Activated naive CD8-positive, alpha-beta T cell treated with anti-CD3 and anti-CD28 coated beads, Interleukin-2, amount 50 U/mL, for 24 hours (primary cell): ENCODE measurements at places on chromosomes 3 and 15.

- DNase-seq: no peak
Measured at GRCh38 chr3:31197941-31198340, 303.5 kb upstream of the GADL1 start.

GRCh38 chr15:31500766-31501449 is 174.3 kb downstream of the KLF13 start:
- no peak for DNase-seq

GRCh38 chr3:149129326-149130205 is at the start of gene HPS3:
HPS3 (plus strand) TSS chr3:149129638; CDS start chr3:149129724, 86 bp downstream.
- DNase-seq: peak; percentile 87

- DNase-seq: no peak
Measured at GRCh38 chr3:134309987-134310700, 59.5 kb upstream of the RYK start.

- DNase-seq: no peak
Measured at GRCh38 chr3:145118303-145118702, 1042.7 kb downstream of the PLOD2 start.

- DNase-seq: no peak
Measured at GRCh38 chr3:130263708-130264107, 81.8 kb upstream of the COL6A5 start.

DNA sequence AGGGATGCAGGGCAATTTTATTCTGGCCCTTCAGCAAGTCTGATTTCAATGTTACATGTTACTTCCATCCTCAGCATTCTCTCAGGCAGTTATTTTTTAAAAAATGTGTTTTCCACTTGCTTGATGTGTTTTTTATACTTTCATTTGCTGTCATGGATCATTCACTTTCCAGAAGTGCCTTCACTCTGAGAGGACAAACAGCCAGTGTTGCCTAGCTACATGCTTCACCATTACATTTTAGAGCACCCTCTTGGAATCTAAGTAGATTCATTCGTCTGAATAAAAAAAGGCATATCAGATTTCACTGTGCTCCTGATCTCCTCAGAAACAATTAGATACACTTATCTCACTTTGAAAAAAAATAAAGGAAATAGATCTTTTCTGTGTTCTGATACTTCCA is 93.6 kb upstream of the POU1F1 start:
- no peak for DNase-seq

DNA sequence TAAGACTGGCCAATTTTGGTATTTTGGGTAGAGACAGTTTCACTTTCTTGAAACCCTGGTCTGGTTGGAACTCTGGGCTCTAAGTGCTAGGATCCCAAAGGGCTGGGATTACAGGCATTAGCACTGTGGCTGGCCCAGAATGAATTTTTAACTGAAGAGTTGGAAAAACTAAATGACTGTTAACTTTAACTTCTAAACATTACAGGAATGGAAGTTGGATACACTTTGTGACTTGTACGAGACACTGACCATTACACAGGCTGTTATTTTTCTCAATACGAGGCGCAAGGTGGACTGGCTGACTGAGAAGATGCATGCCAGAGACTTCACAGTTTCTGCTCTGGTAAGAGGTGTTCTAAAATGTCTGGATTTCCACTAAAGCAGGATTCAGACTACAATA is 3.5 kb downstream of the EIF4A2 start:
- DNase-seq: no peak

- DNase-seq: no peak
Measured at GRCh38 chr3:177795859-177796258, 598.6 kb upstream of the TBL1XR1 start.

DNA sequence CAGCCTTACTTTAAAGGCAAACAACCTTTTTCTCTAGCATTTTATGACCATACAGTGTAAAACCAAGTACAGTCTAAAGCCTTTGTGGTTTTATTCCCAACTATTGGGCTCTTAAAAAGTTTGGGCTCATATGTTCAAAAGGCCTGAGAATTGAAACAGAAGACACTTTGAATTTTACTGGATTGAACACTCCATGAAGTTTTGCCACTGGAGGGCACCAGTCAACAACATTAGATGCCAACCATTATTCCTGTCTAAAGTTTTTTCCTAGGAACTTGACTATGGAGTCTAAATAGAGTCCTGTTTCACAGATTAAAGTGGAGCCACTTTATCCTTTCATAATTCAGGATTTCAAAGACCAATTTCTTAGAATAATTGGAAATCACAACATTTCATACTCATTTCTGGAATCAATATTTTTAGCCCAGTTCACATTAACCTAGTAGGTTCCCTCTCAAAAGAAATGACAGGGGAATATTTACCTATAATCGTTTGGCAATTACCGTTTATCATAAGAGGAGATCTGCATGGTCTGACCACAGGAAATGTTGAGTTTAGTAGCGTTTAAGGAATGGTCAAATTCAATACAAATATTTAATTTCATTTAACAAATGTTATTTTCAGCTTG is 244.1 kb upstream of the PDZRN3 start:
- DNase-seq: no peak

- no peak for DNase-seq
Measured at GRCh38 chr3:65091565-65091964, 403.8 kb upstream of the ADAMTS9 start.

DNA sequence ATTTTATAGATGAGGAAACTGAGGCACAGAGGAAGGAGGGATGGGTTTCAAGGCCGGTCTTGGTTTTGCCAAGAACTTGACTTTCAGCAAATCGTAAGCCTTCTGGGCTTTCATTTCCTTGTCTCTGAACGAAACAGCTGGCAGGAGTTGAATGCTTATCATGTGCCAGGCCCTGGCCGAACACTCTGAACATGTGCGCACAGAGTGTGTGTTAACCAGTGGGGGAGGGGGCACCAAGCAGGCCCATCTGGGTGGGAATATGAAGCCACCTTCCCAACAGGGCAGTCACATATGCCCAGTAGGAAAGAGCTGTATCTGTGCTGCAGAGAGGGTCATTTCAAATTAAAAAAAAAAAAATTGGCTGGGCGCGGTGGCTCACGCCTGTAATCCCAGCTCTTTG is 29.3 kb downstream of the ZNF710 start:
- DNase-seq: no peak

- no peak for DNase-seq
Measured at GRCh38 chr15:98700519-98700918, 52.2 kb downstream of the IGF1R start.

- no peak for DNase-seq
Measured at GRCh38 chr3:128416578-128417211, 50.0 kb downstream of the DNAJB8 start.

GRCh38 chr3:55090746-55091145 is 162.9 kb upstream of the LRTM1 start:
- DNase-seq: no peak

DNA sequence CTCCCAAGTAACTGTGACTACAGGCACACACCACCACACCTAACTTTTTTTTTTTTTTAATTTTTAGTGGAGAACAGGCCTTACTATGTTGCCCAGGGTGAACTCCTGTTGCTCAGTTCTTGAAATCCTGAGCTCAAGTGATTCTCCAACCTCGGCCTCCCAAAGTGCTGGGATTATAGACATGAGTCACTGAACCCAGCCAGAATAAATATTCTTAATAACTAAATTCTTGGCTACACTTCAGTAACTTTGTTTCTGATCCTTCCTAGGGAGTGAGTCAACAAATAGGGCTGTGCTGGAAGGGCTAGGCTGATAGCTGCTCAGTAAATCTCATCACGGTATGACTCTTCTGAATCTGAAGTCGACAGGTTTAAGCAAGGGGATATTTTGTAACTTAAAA is 56.6 kb downstream of the P3H2 start:
- no peak for DNase-seq

DNA sequence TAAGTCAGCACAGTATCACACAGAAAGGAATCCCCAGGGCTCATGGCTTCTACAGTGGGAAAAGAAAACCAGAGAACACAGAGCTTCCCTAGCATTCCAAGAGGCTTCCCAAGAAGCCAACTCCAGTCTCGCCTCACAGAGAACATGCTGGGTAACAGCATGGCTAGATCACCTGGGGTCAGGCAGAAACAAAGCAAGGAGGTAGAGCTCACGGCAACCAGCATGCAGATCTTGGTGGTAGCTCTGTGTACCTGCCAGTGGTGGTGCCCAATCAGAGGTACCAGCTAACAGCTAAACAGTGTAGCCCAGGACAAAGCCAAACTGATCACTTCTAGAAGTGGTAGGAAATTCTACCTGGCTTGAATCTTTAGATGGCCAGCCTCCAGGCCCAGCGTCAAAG is 31.3 kb downstream of the POLQ start:
- no peak for DNase-seq

GRCh38 chr3:55756976-55757375 is 269.9 kb upstream of the WNT5A start:
- DNase-seq: no peak

DNA sequence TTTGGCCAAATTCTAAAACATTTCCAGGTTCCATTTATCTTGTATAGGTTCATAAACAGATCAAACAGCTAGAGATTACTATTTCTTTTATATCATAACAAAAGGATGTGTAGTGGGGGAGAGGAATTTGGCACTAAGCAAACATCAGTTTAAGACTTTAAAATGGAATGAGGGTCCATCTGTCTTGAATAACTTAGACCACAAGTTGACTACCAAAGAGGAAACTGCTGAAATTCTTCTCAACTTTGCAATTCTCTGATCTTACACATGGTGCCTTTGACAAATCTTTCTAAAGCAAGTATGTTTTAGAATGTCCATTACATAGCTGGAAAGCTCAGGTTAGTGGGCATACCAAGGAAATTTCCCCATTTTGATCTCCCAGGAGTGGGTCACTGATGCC is 140.5 kb upstream of the ADAMTS9 start:
- no peak for DNase-seq

DNA sequence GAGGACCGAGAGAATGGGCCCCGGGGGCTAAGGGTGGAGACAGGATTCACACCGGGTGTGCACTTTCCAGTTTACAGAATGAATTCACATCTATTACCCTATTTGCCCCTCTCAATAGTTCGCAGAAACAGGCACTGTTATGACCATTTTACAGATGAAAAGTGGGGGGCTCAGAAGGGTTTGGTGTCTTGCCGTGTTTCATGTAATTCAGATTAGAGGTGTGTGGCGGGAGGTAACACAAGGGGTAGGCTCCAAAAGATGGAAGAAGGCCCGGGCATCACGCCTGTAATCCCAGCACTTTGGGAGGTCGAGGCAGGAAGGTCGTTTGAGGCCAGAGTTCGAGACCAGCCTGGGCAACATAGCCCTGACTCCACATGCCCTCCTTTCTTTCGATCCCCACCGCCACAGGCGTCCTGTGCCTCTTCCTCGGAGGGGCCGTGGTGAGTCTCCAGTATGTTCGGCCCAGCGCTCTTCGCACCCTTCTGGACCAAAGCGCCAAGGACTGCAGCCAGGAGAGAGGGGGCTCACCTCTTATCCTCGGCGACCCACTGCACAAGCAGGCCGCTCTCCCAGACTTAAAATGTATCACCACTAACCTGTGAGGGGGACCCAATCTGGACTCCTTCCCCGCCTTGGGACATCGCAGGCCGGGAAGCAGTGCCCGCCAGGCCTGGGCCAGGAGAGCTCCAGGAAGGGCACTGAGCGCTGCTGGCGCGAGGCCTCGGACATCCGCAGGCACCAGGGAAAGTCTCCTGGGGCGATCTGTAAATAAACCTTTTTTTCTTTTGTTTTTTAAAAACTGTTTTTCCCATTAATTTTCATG is 3.4 kb downstream of the DUOXA2 start:
- no peak for DNase-seq

DNA sequence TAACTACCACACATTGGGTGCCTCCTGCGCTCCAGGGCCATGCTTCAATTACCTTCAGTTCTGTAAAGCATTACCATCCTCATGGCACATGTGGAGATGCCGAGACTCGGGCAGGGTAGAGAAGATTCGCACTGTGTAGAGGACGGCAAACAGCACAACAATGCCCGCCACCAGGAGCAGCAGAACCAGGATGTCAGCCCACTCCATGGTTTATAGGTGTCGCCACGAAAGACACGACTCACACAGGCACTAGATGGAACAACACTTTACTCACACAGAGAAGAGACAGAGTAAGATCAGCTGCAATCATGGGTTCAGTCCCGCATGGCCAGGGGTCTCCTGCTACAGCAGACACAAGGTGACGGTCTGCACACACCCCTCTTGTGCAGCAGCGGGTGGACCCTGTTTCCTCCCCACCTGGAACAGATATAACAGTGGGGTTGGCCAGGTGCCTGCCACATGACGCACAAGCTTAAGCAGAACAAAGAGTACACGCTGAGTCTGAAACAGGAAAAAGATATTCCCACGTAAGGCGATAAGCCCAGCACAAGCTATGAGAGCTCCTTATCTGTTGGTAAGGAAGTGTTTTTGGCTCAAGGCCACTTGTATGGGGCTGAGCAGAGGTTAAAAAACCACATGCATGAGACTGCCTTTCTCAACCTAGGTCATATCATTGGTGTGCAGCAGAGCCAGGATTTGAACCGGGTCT is 2.5 kb upstream of the TBC1D21 start:
- no peak for DNase-seq

DNA sequence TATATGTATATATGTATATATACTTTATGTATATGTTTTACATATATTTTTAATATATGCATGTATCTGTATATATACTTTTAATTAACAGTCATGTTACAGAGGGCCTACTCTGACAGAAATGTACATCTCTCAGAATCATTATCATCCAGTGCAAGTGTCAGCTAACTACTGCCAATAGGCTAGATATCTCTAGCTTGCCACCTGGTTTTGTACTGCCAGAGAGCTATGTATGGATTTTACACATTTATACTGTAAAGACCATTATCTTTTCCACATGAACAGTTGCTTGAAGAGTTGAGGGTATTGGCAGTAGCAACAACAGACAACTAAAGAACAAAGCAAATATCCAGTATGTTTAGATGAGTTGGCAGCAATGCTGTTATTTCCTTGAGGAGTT is 99.7 kb upstream of the VGLL3 start:
- no peak for DNase-seq

GRCh38 chr15:95018888-95019545 is 787.7 kb downstream of the MCTP2 start:
- DNase-seq: no peak

DNA sequence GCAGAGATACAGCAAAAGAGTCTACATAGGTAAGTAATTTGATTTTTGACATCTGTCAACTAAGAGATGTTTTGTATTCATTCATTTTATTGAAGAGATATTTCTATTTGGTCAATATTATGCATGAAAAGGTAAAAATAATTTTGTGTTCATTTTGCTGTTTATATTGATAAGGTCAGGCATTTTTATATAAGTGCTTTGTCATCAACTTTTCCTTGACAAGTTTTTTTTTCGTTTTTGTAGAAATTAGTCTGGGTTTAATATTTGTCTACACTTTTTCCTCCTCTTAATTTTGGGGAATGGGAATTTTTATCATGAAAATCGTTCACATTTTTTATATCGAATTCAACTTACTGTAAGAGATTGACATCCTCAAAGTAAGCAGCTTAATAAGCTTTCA is 67.7 kb downstream of the STT3B start:
- DNase-seq: no peak

DNA sequence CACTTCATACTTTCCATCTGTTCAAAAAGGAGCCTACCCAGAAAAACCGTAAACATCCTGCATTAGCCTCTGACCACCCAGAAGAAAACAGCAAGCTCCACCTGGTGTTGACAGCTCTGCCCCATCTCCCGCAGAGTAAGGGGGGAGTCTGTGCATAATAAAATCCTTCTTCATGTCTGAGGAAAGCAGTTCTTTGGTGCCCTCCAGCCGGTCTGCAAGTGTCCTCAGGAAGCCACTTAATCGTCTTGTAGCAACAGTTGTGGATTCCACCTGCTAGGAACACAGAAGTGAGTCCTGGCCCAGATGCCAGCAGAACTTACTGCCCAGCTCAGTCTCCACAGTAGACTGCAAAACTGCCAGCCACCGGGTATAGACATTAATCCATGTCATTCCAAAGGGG is 22.5 kb downstream of the RIOX2 start:
- no peak for DNase-seq

- no peak for DNase-seq
Measured at GRCh38 chr3:146164506-146164905, 3.5 kb upstream of the PLOD2 start.

GRCh38 chr3:144431134-144431533 is 459.5 kb downstream of the DIPK2A start:
- no peak for DNase-seq
